ENCODE measurements at places on chromosomes 1 and 21.

GRCh38 chr21:27564684-27565301 lies 597.9 kb upstream of the ADAMTS5 start:
- DNase-seq = peak; percentile 29

DNA sequence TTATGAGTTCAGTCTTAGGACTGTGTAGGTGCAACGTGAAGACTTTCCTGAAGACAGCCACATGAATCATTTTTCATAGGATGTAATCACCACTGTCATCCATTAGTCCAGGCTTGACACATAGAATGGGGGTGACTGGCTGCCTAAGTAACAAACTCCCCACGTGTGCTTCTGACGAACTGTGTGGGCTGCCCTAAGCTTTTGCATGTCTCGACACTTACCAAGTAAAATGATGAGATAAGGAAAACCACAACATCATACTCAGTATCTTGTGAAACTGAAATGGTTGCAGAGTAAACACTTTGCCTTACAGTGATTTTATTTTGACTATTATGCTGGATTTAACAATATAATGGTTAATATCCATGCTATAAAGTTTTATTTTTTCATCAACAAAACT lies 19.5 kb downstream of the ERG start:
- DNase-seq = no peak

DNA sequence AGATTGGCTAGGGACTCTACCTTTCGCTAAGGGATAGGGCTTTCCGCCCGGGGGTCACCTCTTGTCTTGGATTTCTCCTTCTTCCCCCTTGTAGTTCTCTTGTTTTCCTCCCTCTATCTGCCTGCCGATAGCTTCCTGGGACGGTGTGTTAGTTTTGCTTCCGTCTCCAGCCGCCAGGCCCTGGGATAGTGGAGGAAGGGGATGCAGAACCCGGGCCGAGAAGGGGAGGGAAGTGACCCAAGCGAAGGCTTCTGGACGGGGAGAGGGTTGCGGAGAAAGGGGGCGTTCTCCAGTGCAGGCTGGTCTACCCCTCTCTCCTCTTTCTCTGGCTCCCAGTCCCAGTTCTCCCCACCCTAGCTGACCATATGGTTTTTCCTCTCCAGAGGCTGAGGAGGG lies 871 bp downstream of the TUFT1 start:
- peak; percentile 39 for DNase-seq

GRCh38 chr1:9890224-9890731 lies 19.8 kb downstream of the CTNNBIP1 start:
- no peak for DNase-seq

- DNase-seq = no peak
Measured at GRCh38 chr1:29176576-29176975, 5.1 kb downstream of the SRSF4 start.

DNA sequence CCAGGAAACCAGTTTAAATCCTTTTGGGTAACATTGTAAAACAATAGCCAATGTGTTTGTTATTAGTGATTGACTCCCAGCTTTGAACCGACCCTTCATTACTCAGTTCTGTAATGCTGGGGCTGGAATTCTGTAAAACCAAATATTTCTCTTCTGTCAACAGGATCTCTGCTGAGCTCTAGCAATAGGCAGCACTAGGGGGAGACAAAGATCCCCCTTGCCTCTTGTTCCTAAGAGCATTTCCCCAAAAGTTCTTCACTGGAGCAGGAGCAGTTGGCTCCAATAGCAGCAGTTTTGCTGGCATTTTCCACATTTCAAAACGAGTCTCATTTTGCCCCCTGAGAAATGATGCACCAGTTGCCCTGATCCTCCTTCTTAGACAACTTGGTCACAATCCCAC lies 1671.1 kb downstream of the MRPL39 start:
- DNase-seq = no peak

GRCh38 chr1:42089246-42089645 lies 64.0 kb upstream of the GUCA2B start:
- DNase-seq = no peak

DNA sequence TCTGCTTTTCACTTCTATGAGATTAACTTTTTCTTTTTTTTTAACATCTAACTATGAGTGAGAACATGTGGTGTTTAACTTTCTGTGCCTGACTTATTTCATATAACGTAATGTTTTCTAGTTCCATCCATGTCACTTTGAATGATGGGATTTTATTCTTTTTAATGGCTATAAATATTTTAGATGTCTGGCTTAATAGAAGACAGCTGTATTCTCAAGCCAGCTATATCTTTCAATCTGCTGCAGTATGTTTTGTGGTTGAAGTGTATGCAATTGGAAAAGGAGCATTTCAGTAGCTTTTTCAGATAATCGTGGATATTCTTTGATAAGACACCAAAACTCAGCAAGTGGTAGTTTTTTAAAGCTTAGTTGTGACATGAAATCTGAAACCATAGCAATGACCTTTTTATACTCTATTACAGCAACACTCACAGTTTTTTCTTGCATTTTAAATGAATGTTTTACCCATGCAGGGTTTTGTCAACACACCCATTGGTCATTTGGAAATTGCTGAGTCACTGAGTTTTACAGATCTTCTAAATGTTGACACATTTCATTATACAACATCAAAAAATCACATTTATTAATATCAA lies 5.7 kb upstream of the SVBP start:
- DNase-seq = no peak

GRCh38 chr1:150227228-150227627 lies 8.7 kb downstream of the ANP32E start:
- no peak for DNase-seq

GRCh38 chr21:45499970-45500577 lies 42.2 kb downstream of the SLC19A1 start:
- DNase-seq = no peak

- no peak for DNase-seq
Measured at GRCh38 chr1:203088441-203088840, 2.6 kb upstream of the MYOG start.

DNA sequence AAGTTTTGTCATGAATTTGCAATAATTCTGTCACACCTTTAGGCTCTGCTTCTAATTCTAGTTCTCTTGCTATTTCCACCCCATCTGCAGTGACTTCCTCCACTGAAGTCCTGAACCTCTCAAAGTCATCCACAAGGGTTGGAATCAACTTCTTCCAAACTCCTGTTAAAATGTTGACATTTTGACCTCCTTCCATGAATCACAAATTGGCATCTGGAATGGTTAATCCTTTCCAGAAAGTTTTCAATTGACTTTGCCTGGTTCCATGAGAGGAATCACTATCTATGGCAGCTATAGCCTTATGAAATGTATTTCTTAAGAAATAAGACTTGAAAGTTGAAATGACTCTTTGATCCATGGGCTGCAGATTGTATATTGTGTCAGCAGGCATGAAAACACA lies 19.7 kb upstream of the SFT2D2 start:
- no peak for DNase-seq

DNA sequence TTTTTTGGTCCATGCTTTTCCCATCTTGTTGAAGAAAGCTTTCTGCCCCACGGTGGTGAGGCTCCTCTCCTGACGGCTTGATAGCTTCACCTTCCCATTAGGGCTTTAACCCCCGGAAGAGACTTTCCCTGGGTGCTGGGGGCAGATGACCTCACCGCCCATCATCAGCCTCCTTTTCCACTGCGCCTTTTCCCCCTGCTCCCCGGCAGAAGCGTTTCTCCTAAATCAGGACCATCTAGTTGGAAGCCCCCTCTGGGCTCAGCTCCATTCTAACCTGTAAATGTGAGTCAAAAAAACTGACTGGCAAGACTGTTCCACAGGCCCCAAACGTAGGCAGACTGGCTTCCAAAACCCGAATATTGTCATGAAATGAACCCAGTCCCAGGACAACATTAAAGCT lies 6.7 kb downstream of the POFUT2 start:
- no peak for DNase-seq

- peak; percentile 2 for DNase-seq
Measured at GRCh38 chr1:20720631-20721091, 2.9 kb upstream of the KIF17 start.

- no peak for DNase-seq
Measured at GRCh38 chr1:165138960-165139359, 217.6 kb downstream of the LMX1A start.

DNA sequence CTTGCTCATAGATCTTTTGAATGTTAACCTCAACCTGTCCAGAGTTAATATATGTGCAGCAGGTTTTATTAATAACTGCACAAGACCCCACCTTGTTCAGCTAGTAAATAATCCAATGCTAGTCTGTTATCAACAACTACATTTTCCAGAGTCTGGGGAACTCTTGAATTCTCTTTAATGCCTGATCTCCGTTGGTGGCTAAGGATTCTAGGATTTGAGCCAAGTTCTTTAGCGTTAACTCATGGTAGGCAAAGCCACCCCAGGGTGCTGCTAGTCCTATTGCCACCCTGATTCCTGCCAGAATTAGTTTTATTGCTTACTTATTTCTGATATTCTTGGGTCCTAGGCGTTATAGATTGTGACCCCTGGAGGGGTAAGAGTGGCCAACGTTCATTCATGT lies 12.8 kb downstream of the BACE2 start:
- no peak for DNase-seq

- no peak for DNase-seq
Measured at GRCh38 chr1:96962751-96963211, 241.2 kb downstream of the PTBP2 start.

- DNase-seq = no peak
Measured at GRCh38 chr1:94416901-94417727, 1.1 kb upstream of the ABCD3 start.

DNA sequence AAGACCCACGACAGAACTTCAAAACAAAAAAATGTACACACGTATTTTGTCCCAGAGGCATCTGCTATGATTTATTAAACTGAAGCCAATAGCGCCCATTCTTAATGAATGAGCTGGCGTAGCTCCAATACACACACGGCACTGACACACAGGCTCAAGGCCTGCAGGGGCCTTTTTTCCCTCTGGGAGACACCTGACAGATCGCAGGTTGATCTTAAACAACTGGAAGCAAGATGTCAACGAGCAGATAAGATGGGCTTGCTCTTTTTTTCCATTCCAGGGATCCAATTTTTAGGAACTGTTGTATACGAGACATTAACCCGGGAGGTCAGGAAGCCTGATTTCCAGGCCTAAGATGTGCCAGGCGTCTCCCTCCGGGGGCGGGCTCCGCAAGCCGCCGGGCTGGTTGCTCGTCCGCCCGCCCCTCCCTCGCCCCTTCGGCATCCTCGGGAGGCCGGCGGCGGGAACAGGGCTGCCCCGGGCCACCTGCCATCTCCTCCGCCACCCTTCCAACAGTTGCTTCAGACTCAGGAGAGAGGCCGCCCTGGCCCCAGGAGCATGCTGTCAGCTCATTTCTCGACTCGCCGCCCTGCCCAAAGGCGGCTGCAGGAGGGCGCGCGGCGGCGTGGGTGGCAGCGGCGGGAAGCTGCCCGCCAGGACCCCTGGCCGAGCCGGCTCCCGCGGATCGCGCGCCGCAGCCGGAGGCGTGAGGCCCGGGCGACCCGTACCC lies 735 bp downstream of the TTC13 start:
- peak; percentile 30 for DNase-seq

- no peak for DNase-seq
Measured at GRCh38 chr1:184408580-184408979, 21.8 kb downstream of the C1orf21 start.

DNA sequence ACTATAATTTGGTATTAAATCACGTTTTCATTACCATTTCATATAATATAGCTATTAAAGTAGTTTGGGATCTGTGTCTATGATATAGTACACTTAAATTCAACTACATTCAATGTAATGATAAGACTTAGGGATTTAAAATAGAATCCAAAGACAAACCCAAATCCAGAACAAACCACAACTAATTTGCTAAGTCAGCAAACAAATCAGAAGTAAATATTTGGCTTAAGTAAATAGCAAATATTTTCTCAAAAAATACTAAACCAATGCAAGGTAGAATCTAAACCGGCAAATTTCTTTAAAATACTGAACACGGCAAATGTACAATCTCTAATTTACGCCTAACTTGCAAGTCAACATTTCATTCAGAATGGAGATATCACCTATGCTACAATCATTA lies 16.8 kb downstream of the YY1AP1 start:
- no peak for DNase-seq

- no peak for DNase-seq
Measured at GRCh38 chr21:45250914-45251634, 36.6 kb downstream of the POFUT2 start.
